ENCODE measurements at places on chromosomes 6 and 20. TPM values are rescaled to one million over a fixed set of nuclear protein-coding genes. Genes with fewer than 3 reads are reported as not detected.

Gene TMC2
- polyA plus RNA-seq: not detected

Gene LGSN
- not detected for polyA plus RNA-seq

Gene SCUBE3
- 12.3 TPM for polyA plus RNA-seq

Gene RIMS4
- polyA plus RNA-seq: not detected

Gene GTSF1L
- not detected for polyA plus RNA-seq

Gene EPHA7
- polyA plus RNA-seq: not detected

Gene HSPA12B
- polyA plus RNA-seq: not detected

Gene TBX18
- polyA plus RNA-seq: 28.6 TPM

Gene KCNS1
- 0.64 TPM for polyA plus RNA-seq

Gene IMPG1
- polyA plus RNA-seq: not detected

Gene FAM83D
- polyA plus RNA-seq: 40.1 TPM

GRCh38 chr6:110563711-110564110 lies 87.3 kb upstream of the SLC22A16 start:
- no peak for DNase-seq

DNA sequence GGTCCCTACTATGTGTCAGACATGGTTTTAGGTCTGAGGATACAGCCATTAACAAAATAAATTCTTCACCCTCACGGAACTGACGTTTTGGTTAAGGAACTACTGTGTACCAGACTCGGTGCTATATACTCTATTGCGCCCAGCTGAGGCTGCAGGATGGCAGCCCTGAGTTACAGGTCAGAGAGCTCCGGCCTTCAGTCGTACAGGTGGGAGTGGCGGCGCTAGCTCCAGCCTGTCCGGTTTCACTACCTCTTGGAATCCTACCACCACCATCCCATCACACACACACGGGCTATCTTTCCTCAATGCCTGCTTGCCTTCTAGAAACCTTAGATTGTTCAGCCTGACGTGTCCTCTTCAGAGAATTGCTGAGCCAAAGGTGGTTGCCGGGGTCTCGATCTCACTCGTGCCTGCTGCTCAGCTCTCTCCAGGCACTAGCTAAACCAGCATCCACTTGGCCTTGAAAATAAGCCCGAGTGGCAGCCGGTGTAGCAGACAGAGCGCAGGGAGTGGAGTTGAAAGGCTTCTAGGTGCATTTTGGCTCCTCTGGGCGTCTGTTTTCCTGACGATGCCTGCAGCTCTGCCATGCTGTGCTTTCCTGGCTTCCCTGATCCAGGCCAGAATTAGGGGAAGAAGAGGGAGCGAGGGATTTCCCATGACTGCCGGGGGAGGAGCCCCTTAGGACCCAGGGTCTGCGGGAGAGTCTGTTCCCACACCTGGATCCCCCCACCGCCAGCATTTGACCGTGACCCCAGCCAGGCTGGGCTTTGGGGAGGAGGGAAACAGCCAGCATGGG lies 1.1 kb upstream of the TCF15 start:
- no peak for DNase-seq

GRCh38 chr20:63225082-63225454 lies 9.1 kb upstream of the YTHDF1 start:
- no peak for DNase-seq

- no peak for DNase-seq
These were observed 32.0 kb downstream of the ELMO2 start for GRCh38 chr20:46374383-46374782.

GRCh38 chr20:31751126-31751525 lies 12.0 kb downstream of the TPX2 start:
- peak; percentile 84 for DNase-seq

DNA sequence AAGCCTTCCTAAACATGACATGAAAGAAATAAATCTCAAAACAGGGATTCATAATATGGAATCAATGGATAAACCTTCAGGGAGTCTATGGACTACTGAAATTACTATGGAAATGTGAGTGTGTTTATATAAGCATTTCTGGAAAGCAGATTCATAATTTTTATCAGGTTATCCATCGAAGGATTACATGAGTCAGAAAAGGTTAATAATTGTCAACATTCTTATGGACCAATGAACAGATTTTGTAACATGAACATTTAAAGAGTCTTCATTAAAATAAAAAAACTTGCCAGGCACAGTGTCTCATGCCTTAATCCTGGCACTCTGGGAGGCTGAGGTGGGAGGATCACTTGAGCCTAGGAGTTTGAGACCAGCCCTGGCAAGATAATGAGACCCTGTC lies 84.8 kb downstream of the AHI1 start:
- no peak for DNase-seq

- no peak for DNase-seq
These were observed 50.0 kb downstream of the TAF4 start for GRCh38 chr20:62015540-62016288.

- DNase-seq: no peak
These were observed 67.9 kb downstream of the PSMB1 start for GRCh38 chr6:170485159-170485558.

DNA sequence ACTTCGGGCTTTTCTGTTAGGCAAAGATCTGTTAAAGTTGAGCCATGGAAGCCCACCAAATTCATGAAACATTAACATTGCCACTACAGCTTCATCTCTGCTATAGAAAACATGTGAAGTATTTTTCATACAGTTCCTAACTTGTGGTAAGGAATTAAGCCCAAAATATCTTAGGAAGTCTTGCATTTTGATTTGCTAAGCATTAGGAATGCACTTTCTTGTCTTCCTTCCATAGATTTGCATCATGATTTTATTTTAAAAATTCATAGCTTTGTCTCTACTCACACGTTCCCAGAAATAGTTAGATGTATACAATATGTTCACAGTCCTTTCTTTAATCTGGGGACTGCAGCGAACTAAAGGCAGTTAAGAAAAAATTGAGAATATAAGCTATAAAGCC lies 325.6 kb downstream of the CENPW start:
- DNase-seq: no peak

DNA sequence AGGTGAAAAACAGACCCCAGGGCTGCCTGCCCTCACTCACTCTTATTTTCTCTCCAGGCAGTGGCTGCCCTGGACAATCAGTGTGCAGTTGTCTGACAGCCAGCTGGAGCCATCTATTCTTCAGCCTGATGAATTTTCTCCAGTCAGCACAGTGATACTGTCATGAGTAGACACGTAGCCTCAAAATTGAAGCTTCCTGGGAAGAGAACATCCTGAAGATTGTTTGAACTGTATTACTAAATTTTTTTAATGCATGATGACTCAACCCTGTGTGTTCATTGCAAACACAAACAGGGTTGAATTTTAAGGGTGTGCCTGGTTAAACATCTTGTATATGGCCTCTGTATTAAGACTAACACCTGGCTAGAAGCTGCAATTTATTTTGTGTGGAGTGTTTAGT lies 49.8 kb upstream of the STXBP5 start:
- no peak for DNase-seq

DNA sequence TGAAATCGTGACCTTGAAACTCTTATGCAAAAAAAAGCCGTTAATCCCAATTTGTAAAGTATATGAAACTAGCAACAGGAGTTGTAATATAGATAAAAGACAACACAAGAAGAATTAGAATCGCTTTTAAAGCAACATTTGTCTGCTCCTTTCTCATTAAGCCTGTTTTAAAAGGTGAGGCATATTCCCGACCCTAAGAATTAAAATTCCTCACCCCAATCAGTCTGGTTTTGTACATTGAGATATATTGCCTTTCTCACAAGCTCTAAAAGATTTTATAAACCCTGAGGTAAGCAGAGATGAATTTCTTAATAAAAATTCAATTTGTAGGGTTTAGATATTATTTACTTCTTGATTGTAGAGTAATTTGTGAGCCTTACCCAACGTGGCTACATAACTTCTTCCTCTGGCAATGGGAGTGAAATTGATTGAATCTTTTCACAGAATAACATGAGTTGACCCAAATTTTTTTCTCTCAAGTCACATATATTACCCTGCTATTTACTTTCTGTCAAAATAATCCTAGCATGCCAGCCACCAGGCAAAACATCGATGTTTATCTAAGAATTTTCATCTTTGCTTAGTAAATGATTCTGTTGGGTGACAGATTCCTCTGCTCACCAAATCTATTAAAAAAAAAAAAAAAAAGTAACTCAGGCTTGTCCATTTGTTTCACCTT lies 173.7 kb downstream of the HACE1 start:
- no peak for DNase-seq

DNA sequence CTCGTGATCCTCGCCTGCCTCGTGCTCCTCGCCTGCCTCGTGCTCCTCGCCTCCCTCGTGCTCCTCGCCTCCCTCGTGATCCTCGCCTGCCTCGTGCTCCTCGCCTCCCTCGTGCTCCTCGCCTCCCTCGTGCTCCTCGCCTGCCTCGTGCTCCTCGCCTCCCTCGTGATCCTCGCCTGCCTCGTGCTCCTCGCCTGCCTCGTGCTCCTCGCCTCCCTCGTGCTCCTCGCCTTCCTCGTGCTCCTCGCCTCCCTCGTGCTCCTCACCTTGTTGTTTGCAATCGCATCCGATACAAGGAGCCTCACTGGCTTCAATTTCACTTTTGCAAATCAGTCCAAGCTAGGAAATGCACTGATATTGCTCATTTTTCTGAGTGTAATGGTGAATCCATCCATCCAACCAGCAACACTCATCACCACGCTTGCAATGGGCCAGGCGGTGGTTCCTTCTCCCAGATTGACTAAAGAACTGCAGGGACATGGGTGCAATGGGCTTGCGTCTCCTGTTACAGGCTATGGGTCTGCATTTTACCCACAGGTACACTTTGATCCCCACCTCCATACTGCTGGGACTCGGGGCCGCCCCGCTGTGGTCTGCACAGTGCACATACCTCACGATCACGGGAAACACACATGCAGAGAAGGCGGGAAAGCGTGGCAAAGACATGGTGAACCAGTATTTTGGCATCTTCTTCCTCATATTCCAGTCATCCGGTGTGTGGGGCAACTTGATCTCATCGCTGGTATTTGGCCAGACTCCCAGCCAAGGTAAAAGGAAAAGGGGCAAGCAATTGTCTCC lies 4.6 kb downstream of the UNC93A start:
- DNase-seq: no peak

All from BJ (cell line).